ENCODE measurements at places on chromosomes 7 and 10.

DNA sequence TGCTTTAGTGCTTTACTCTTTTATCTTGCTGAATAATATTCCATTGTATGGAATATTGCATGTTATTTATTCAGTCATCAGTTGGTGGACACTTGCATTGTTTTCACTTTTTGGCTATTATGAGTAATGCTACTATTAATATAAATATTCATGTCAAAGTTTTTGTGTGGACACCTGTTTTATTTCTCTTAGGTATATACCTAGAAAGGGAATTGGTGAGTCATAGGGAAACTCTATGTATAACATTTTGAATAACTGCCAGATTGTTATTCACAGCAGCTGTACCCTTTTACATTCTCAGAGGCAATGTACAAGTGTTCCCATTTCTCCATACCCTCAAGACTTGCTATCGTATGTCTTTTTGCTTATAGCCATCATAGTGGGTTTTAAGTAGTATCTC lies 268.7 kb downstream of the SEMA3A start:
- DNase-seq: no peak

DNA sequence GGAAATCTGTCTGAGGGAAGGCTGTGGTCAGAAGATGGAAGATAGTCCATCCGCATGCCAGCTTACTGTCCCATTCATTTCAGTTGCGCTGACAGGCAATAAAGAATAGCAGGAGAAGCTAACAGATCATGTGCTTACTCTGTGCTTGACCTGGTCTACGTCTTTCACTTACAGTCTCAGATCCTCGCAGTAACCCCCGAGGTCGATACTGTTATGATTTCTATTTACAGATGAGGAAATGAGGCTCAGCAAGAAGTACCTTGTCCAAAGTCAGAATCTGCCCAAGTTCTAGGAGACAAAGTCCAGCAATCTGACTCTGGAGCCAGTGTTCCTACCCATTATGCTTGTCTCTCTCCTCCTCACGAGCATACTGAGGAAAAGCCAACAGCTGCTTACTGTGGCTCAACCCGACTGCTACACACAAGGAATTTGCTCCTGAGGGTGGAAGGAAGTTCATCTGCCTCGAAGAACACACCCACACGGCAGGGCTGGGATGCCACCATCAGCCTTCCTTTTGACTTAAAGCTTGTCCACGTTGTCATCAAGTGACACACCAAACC lies 74.2 kb downstream of the MINPP1 start:
- no peak for DNase-seq

GRCh38 chr10:53646525-53646924 lies 873.9 kb upstream of the MBL2 start:
- no peak for DNase-seq

- DNase-seq: no peak
Observed at GRCh38 chr10:21184216-21184615, 287.1 kb upstream of the NEBL start.

DNA sequence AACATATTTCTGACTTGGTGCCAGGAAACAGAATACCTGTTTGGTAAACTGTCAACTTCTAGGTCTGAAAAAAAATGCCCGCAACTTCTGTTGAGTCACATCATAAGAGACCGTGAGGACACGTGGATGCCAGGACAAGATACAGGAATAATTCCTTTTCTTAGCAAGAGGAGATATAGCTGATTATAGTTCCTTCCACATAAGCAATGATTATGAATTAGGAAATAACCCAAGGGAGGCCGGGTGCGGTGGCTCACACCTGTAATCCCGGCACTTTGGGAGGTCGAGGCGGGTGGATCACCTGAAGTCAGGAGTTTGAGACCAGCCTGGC lies 75.2 kb downstream of the CDC123 start:
- no peak for DNase-seq

DNA sequence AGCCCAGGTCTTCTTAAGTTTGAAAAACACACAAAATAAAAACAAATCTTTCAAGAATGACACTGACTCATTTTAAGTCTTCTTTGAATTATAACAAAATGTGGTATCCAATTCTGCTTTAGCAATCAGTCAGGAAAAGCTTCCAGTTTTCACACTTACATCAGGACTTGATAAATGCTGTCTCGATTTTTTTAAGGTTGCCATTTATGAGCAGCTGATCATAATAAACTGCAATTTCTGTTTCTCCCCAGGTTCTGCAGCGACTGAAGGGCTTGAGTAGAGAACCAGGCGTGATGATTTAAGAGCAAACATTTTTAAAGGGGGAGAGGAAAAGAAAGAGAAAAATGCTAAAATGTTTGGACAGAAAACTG lies 71.1 kb downstream of the FAM107B start:
- DNase-seq: no peak

DNA sequence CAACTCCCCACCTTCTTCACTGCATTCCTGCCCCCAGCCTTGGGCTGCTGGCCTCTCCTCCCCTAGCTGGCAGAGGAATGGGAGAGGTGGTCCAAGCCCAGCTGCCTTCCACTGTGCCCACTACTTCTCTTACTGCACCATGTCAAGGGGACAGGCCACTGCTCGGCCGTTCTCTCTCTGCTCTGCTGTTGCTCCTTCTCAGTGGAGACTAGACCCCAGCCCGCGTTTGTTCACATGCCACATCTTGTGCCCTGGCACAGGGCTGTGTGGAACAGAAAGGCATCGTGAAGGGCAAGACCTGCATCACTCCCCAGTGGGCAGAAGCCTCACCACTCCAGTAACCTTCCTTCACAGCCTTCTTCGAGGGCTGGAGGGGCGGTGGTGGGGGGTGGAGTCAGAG lies 711 bp upstream of the CDHR3 start:
- no peak for DNase-seq

DNA sequence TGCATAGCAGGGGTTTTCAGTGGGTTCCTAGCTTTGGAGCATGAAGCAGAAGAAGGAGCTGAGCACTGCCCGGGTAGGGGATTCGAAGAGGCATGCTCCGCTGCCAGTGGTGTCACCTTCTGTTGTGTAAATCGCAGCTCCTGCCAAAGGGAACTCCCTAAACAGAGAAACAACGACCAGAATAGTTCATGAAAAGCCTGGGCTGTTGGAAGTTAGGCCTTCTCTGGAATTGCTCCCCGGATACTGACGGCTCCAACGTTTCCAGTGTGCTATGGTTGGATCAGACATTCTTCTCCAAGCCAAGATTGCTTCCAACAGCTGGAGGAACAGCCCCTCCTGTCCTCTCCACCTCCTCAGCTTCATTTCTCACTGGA lies 546.0 kb upstream of the FZD8 start:
- DNase-seq: no peak

- no peak for DNase-seq
Observed at GRCh38 chr7:80480566-80480965, 31.3 kb downstream of the GNAT3 start.

GRCh38 chr7:105611856-105612775 lies 30.8 kb upstream of the EFCAB10 start:
- no peak for DNase-seq

DNA sequence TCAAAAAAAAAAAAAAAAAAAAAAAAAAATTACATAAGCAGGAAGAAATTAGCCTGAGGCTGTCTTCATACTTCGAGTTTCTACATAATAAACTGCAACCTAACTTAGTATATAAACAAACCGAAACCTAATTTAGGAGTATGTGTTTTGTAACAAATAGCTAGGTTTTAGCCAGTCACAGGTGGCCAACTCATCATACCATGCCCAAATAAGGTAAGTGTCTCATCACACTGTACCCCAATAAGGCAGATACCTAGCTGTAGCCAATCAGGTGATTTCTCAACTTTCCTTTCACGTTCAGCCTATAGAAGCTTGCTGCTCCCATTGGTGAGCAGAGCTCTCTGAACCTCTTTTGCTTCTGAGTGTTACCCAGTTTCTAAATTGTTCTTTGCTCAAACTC lies 13.9 kb upstream of the AGR2 start:
- no peak for DNase-seq

DNA sequence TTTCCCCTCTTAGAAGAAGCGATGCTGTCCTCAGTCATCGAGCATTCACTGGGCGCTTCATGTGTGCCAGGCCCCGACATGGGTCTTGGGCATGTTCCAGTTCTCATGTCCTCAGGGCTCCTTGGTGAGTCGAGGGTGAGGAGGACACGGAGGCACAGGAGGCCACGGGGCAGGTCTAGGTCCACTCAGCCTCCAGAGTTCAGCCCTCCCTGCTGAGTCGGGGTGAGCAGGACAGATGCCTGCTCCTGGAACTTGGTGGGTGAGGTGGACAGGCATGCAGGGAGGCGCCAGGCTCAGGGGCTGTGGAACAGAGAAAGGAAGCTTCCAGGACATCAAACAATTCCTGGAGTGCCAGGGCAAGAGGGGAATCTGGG lies 87.4 kb downstream of the BMS1 start:
- DNase-seq: no peak

- DNase-seq: no peak
Observed at GRCh38 chr7:77550586-77550985, 13.5 kb downstream of the PTPN12 start.

GRCh38 chr7:27121684-27122076 lies 8.9 kb downstream of the HOXA4 start:
- no peak for DNase-seq

GRCh38 chr10:50361946-50362345 lies 110.6 kb upstream of the ASAH2 start:
- DNase-seq: no peak

- DNase-seq: no peak
Observed at GRCh38 chr7:132939495-132939894, 142.4 kb downstream of the CHCHD3 start.

DNA sequence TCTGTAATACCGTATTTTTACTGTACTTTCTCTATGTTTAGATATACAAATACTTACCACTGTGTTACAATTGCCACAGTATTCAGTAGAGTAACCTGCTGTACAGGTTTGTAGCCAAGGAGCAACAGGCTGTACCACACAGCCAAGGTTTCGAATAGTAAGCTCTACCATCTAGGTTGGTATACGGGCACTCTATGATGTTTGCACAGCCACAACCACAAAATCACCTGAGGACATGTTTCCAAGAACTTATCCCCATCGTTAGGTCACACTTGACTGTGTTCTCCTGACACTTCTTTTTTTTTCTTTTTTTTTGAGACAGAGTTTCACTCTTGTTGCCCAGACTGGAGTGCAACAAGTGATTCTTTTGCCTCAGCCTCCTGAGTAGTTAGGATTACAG lies 134.6 kb upstream of the TRIM24 start:
- no peak for DNase-seq

GRCh38 chr10:93755443-93756116 lies 2.2 kb upstream of the LGI1 start:
- DNase-seq: no peak

DNA sequence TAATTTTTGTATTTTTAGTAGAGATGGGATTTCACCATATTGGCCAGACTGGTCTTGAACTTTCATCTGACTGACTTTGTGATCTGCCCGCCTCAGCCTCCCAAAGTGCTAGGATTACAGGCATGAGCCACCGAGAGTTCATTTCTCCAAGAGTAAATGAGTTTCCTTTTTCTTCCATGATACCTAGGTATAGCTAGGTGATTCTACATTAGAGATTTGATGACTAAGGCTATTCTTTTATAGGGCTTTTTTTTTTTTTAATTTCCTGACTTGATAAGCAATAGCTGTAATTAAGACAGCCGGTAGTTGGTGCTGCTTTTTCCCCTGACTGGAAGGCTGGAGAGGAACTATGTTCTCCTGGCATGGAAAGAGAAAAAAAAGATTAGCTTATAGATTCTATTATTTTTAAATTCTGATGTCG lies 3.3 kb downstream of the PTPN12 start:
- no peak for DNase-seq

DNA sequence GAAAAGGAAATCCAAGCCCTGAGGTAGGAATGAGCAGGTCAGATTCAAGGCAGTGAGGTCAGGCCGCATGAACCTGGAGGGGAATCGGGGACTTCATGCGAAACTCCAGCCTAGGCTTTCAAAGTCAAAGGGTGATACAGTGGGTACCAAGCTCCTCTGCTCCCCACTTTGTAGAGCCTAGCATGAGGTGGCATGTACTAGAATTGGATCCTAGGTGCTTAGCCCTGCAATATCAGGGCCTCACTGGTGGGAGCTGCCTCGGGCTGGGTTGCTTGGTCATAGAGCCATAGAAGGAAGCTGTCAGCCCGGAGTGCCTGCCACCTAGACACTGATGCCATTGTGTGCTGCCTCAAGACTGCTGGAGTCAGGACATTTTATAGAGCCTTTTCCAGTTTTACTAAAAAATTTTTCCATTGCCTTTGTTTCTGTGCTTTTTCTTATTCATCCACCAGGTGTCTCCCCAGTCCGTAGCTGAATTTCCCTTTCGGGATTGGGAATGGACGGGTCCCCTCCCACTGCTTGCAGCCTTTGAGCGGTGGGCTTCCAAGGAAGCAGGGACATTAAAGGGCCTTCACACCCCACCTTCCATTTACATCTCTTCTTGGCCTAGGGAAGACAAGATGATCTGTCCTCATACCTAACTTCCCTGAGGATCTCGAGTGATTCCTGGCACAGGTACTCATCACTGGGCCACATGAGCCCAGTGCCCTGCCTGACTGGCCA lies 5.5 kb upstream of the LZTS2 start:
- no peak for DNase-seq

GRCh38 chr10:96260014-96260413 lies 11.4 kb downstream of the BLNK start:
- no peak for DNase-seq

GRCh38 chr10:87915406-87915805 lies 52.0 kb downstream of the PTEN start:
- no peak for DNase-seq

DNA sequence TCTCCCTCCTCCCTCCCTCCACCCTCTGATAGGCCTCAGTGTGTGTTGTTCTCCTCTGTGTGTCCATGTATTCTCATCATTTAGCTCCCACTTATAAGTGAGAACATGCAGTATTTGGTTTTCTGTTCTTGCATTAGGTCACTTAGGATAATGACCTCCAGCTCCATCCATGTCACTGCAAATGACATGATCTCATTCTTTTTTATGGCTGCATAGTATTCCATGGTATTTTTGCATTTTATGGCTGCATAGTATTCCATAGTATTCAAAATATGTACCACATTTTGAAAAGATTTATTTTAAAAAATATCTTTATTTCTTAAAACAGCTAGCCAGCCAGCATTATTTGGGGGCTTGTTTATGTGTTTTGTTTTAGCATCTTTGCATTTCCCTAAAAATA lies 275.6 kb downstream of the SFMBT2 start:
- no peak for DNase-seq

- no peak for DNase-seq
Observed at GRCh38 chr10:111030042-111030750, 46.6 kb upstream of the ADRA2A start.

DNA sequence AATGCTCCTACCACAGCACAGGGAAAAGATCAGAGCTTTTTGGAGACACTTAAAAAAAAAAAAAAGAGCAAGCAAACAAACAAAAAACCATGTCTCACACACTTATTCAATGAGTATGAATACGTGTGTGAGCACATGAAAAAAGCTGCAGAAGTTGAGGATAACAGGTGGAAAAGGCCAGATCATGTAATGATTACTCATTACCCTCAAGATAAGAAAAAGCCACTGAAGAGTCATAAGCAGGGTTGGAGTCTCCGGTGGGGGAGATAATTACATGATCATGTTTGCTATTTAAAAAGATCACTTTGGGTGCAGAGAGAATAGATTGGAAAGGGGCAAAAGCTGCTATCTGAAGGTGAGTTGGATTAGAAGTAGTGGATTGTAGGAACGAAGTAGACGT lies 77.0 kb downstream of the POU6F2 start:
- no peak for DNase-seq

GRCh38 chr10:13256627-13257026 lies 22.5 kb upstream of the UCMA start:
- no peak for DNase-seq
